ENCODE measurements at places on chromosomes 5 and 9.

GRCh38 chr5:54807421-54807820 lies 178.0 kb downstream of the ESM1 start:
- DNase-seq = no peak

DNA sequence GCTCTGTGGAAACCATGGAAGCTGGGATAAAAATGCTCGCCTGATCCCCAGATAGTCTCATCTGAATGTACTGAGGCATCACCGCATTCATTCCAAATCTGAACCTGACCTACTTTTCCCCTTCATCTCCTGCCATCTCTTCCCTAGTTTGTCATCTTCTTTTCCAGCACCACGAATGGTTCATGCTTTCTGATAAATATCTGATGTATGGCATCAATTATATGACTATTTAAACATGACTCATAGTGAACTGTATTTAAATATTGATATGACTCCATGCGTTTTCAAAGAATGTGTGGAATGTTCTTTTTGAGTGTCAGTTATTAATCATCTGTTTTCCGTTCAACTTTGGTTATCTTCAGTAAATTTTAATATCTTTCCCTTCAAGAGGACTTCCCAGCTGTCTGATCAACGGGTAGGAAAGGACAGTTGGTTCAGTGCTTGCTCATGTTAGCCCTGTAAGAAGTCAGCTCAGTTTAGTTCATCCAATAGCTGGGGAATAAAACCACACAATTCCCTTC lies 21.1 kb downstream of the BASP1 start:
- no peak for DNase-seq

- no peak for DNase-seq
Observed at GRCh38 chr5:26740182-26740581, 298.2 kb downstream of the CDH9 start.

DNA sequence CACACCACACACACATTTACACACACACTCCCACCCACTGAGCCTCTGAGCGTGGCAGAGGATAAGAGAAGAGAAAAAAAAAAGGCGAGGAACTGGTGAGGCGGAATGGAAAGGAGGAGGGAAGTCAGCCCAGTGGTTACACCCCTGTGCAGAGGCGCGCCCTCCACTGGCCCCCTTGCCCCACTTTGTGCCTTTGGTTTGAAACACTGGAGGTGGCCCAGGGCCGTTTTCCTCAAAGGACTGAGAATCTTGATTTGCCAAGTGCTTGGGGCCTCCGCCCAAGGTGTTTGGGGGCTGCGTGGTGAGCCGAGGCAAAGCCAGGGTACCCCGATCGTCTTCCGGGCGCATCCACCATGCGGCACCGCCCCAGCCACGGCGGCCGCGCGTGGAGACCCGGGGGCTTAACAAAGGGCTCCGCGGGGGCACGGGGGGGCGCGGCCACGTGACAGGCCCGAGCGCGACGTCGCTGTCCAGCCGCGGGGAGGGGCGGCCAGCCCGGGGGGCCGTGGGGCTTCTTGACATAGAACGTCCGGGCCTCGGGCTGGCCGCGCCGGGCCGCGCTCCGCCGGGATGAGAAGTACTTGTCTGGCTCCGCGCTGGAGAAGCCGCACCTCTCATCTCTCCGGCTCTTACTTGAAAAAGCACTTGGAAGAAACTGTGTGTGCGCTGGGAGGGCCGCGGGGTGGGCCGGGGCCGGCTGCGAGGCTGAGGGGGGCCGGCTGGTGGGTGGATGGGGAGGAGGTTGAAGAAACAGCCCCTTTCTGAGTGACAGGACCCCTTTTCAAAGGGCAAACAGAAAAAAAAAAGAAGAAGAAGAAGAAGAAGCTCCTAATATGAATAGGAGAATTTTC lies 21.0 kb downstream of the NR2F1 start:
- DNase-seq = no peak

- no peak for DNase-seq
Observed at GRCh38 chr9:16174915-16175314, 622.1 kb downstream of the CCDC171 start.

DNA sequence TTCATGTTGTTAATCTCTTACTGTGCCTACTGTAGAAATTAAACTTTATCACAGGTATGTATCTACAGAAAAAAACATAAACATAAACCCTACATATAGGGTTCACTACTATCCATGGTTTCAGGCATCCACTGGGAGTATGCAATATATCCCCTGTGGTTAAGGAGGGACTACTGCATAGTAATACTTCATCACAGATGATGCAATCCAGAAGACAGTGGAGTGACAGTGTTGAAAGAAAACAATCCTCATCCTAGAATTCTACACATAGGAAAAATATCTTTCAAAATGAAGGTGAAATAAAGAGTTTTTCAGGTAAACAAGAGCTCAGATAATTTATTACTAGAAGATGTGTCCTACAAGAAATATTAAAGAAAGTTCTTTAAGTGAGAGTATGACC lies 105.9 kb downstream of the HOMER1 start:
- DNase-seq = no peak

- no peak for DNase-seq
Observed at GRCh38 chr5:25327172-25327571, 682.4 kb upstream of the CDH10 start.

GRCh38 chr5:178304761-178305645 lies 72.4 kb upstream of the PHYKPL start:
- DNase-seq = no peak

- no peak for DNase-seq
Observed at GRCh38 chr5:175542232-175542965, 64.0 kb downstream of the SFXN1 start.

DNA sequence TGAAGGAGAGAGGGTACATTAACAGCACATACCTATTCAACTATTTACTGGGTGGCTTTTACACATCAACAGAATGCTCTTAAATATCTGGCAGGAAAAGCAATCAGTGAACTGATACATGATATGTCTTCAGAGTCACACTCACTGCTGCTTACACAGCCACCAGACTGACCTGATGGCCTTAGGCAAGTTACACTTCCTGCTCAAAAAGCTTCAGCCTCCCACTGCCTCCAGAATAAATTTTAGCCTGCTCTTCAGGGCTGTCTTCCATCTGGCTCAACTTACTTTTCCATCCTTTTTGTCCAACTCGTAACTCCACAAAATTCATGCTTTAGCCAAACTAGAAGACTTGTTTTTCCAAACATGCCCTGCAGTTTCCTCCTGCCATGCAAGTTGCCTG lies 10.7 kb downstream of the LOX start:
- DNase-seq = no peak

- DNase-seq = peak; percentile 72
Observed at GRCh38 chr9:36036780-36037548, at the start of gene RECK. Gene RECK, plus strand, starts transcription at chr9:36036913. Its CDS starts 86 bp downstream, at chr9:36036999.

DNA sequence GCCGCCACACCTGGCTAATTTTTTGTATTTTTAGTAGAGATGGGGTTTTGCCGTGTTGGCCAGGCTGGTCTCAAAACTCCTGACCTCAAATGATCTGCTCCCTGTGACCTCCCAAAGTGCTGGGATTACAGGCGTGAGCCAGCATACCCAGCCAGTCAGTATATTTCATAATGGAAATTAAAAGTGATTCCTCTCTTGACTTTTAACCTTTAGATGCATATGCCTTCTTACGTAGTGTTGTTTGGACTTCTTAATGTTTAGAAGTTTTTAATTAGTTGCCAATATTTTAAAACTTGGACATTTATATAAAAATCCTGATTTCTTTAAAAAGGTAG lies 22.4 kb downstream of the DENND4C start:
- no peak for DNase-seq

- DNase-seq = no peak
Observed at GRCh38 chr9:128169925-128170324, 9.9 kb downstream of the BBLN start.

- no peak for DNase-seq
Observed at GRCh38 chr9:105359892-105360291, 87.9 kb upstream of the FSD1L start.

GRCh38 chr9:127548352-127548881 lies 63.7 kb upstream of the STXBP1 start:
- no peak for DNase-seq

DNA sequence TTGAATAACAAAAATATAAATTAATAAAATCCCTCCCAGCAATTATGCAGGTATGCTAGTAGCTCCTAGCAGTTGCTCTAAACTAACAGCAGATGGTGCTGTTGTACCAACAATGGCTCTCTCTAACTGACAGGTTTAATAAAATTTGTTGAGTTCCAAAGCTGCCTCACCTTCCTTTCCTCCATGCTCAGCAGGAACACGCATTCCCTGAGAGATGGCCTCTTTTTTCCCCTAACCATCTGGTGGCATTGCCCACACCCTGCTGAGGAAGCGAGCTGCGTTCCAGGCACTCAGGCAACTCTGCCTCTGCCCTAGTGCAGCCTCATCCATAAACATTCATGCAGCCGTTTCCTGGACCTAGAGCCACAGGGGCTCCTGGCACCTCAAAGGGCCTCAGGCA lies 106.2 kb downstream of the KLHL3 start:
- no peak for DNase-seq

DNA sequence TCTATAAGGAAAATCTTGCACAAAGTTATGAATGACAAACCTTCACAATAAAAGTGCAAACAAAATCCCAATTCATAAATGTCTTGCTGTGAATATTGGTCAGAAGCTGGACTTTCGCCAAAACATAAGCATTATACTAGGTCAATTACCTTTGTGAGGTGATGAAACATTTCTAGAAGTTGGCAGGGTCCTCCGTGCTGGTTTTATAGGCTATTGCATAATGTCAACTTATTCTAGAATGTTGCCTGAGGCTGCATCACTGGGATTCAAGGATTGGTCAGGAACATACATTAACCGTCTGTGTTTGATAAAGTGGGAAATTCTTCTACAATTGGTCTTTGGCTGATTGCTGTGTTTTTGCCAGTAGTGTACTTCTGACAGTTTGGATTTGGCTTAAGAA lies 49.8 kb upstream of the PALM2AKAP2 start:
- no peak for DNase-seq

- DNase-seq = no peak
Observed at GRCh38 chr9:7965063-7965462, 165.5 kb upstream of the DMAC1 start.

DNA sequence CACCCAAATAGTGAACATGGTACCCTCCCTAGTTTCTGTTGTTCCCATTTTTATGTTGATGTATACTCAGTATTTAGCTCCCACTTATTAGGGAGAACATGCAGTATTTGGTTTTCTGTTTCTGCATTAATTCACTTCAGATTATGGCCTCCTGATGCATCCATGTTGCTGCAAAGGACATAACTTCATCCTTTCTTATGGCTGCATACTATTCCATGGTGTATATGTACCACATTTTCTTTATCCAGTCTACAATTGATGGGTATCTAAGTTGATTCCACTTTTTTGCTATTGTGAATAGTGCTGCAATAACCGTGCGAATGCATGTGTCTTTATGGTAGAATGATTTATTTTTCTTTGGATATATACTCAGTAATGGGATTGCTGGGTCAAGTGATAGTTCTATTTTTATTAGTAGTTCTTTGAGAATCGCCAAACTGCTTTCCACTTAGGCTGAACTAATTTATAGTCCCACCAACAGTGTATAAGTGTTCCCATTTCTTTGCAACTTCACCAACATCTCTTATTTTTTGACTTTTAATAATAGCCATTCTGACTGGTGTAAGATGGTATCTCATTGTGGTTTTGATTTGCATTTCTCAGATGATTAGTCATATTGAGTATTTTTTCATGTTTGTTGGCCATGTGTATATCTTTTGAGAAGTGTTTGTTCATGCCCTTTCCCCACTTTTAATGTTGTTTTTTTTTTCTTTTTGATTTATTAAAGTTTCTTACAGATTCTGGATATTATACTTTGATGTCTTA lies 79.6 kb downstream of the SMIM15 start:
- peak; percentile 1 for DNase-seq

DNA sequence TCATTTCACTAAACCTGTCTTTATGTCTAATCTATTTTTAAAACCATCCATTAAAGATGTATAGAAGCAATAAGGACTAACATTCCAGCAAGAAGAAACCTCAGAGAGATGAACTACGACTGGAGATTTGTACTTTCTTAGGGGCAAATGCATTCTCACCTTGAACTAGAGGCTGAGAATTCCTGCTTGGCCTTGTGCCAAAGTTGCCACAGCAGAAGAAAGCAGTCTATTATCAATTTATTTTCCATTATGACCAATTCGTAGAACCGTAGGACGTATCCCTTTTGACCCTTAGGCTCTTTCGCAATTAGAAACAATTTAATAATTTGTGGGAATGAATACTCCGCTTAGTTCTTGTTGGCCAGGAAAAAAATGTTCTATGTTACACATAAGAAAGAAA lies 1647.4 kb upstream of the CDH9 start:
- DNase-seq = no peak

DNA sequence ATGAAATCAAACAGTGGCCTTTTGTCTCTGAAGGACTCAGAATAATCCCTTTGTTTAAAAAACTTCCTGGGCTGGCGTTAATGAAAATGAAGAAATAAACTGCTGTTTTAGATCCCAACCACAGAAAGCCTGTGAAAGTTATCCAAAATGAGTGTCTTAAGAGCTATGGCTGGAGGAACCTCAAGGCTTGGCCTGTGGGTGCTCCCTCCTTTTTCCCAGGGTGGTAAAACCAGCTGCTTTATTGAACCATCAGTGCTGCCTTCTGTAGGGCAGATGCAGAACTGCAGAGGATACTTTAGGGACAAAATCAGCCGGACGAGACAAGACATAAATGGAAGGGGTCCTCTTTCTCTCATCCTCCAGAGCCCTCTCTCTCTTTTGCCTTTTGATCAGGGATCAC lies 100.9 kb downstream of the SMARCA2 start:
- DNase-seq = no peak

DNA sequence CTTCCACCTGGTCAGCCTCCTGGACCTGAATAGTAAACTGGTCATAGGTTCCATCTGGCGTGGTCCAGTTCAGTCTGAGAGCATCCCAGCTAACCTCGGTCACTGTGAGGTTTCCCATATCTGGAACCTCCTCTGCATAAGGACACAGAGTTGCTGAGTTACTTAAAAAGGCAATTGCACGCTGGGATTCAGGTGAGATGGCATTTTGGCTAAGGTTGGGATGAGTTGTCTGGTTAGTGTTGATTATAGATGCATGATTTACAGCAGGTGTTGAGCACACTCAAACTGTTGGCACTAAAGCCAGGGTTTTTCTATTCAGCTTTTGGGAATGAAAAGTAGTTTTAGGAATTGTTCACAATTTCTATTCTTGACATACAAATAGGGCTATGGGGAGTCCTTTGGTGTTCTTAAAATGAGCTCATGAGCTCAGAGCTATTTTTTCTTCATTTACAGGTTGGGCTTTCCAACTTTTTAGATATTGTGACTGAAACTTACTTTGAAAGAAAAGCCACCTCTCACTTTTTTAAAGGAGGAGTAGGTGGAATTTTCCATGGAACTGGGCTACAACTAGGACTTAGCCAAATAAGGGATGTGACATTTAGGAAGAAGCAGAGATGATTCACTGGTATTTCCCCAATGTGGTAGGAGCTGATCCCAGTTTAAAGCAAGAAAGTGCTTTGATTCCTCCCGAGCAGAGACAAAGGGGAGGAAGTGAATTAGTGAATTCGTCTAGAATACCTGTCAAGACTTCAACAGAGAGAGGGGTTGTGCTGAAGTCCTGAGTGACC lies 54.7 kb downstream of the TNC start:
- DNase-seq = peak; percentile 54

GRCh38 chr5:9787861-9788600 lies 157.9 kb upstream of the TAS2R1 start:
- DNase-seq = no peak

- DNase-seq = no peak
Observed at GRCh38 chr5:81782811-81783210, 31.9 kb upstream of the SSBP2 start.

- DNase-seq = no peak
Observed at GRCh38 chr5:176373100-176373818, 8.0 kb downstream of the ARL10 start.
